ENCODE measurements at places on chromosomes 12 and 14.

- DNase-seq: no peak
Measured at GRCh38 chr14:73283608-73284379, 46.5 kb downstream of the PAPLN start.

DNA sequence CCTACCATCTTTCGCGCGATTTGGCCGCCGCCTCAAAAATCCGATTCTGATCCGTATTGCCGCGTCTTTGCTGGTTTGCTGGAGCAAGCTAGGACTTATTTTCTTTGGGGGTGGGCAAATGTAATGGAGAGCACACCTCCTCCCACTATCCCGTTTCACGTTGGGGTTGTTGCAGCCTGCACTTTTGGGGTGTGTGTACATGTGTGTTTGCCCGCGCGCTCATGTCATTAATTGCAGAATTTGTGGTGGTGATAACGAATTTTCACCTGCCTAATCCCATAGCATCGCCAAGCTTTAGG, 657 bp downstream of the METAP2 start:
- DNase-seq: no peak

DNA sequence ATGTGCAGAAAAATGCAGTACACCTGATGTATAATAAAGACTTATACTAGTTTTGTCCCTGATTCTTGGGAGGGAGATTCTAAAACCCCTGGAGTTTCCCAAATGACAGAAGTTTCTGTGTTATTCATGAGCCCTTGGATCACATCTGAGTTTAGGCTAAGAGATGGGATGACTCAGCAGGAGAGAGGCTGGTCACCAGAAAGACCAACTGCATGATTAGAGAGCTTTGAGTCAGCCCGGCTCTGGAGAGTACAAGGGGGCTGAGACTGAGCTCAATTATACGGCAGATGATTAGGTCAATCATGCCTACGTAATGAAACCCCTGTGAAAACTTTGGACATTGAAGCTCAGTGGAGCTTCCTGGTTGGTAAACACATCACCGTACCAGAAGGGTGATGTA, 174.2 kb downstream of the SSPN start:
- DNase-seq: peak; percentile 89

DNA sequence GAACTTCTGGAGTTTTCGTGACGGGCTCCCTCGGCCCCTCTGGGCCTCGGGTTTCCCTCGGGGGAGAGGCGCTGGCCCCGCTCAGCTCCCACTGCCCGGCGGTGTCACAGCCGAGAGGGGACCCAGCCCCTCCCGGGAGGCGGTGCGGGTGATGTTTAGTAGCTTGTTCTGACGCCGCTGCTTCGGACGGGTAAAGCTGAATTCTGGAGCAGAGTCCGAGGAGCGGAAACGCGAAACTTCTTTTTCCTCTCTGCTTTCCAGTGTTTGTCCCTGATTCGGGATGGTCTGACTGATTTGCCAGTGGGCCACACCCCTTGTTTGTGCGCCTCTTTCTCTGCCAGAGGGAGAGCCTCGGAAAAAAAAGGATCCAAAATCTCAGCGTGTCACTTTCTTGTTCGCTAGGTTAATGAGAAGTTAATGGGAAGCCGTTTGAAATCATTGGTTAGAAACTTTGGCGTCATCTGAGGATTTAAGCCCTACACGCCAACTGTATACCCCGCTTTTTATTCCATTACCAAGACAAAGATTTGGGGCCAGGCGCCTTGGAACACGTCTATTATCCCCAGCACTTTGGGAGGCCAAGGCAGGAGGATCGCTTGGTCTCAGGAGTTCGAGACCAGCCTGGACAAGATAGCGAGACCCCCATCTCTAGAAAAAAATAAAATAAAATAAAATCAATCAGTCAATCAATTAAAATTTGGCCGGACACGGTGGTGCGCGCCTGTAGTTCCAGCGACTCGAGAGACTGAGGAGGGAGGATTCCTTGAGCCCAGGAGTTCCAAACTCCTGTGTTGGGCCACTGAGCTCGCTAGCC, 756 bp downstream of the TULP3 start:
- DNase-seq: no peak

GRCh38 chr12:1809591-1810190, 10.7 kb upstream of the LRTM2 start:
- DNase-seq: no peak

GRCh38 chr12:92573104-92573503, 129.7 kb upstream of the PLEKHG7 start:
- no peak for DNase-seq

- no peak for DNase-seq
Measured at GRCh38 chr12:92356425-92356824, 210.8 kb upstream of the BTG1 start.

GRCh38 chr14:35535483-35536112, 1.6 kb downstream of the INSM2 start:
- DNase-seq: no peak

DNA sequence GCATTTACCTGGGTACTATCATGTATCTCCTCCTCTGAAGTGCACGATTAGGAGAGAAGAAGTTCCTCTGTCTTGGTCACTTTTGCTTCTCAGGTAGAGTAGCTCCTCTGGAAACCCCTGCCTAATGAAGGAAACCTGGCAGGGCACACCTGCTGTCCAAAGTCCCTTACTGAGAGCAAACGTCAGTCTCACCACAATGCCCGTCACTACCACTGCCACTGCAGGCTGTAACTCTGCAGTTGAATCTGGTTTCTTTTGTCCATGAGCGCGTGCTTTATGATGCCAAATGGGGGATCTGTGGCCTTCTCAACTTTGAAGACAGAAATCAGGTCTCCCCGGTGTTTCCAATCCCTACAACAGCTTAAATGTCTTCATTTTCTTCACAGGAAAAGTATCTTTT, 1068.6 kb downstream of the BCL11B start:
- no peak for DNase-seq

DNA sequence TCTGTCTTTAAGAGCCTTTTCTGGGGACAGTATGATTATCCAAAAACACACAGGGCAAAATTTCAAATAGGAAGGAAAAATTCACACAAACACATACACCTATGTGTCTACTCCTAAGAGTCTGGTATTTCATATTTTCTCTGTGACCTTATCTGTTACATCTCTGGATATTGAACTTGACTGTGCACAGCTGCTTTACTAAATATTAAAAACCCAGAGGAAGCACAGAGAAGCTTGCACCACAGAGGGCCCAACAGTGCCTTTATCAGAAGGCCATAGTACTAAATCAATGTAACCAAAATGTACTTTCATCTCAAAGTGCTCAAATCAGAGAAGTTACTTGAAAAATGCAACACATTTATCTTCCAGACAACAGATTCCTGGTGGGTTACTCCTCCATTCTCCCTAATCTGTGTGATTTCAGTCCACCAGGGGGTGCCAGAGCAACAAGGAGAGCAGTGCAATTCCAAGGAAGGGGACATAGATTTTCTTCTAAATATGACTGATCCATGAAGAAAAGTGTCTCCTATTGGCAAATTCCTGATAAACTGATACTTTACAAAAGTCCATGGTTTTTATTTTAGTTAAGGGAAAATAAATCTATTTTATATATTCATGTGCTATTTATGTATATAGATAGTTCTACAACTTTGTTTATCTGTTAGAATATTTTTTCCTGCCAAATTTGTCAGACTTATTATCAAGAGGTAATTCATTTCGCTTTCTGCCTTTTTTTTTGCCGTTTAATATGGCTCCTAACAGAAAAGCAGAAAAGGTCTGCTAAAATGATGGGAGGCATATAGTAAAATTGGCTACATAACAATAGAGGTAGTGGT, 617.6 kb downstream of the LRFN5 start:
- no peak for DNase-seq

GRCh38 chr12:5614256-5614655, 182.3 kb downstream of the NTF3 start:
- DNase-seq: no peak

DNA sequence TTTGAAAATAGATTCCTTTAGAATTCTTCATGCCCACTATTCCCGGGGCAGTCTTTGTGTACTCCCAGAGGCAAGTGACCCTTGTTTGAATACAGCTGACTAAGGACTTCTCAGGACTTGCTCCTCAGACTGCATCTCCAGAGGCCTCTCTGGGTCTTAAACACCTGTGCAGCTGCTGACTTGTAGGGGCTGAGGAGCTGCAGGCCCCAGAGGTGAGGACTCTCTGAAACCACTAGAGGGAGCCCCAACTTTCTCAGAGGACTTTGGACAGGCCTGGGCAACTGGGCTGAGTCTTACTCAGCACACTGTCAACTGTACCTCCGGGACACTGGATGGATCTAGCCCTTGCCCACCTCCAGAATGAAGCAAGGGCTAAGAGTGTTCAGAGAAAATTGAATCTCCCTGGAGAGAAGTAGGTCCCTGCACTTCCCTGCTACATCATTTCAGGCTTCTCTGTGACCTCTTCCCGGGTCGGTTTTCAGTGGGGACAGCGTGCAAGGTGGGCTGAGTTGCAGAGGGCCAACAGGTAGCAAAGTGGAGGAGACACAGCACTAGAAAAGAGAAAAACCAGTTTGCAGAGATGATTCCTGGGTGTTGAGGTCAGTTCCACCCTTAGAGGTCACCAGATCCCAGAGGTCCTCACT, 164.6 kb downstream of the TMEM117 start:
- peak; percentile 10 for DNase-seq

DNA sequence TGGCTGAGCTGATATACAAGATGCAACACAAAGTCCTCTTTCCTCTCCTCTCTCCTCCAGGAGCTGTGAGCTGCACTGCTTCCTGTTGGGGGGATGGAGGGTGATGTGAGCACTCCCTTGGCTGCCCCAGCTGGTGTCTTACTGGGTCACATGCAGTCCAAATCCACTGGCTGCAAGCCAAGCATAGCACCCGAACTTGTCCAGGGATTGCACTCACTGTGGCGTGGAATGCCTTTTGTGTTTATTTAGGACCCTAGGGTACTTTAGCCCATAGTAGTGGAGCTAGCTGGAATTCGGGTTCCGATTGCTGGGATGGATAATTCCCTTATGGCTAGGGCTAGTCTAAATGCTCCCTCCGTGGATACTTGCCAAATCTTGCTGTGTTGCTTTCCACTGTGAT, 424.9 kb upstream of the SYT1 start:
- DNase-seq: no peak

GRCh38 chr14:42307239-42307825, 700.7 kb downstream of the LRFN5 start:
- DNase-seq: no peak

GRCh38 chr14:68238976-68239375, 419.4 kb downstream of the RAD51B start:
- DNase-seq: no peak

DNA sequence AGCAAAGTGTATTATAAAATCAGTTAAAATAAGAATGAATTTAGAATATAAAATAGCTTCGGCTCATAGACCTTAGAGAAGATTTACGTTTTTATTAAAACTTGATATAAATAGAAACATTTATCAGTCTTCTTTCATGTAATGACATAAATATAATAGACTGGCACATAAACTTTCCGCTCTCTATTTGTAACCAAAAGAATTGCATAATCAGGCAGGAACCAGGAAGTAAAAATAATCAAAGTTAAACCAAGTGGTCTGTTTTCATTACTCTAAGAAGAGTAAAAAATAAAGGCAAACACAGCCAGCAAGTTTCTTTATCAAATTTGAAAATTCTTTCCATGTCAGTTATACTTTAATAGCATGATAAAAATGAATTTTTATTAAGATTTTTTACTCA, 46.3 kb upstream of the ATP2A2 start:
- DNase-seq: no peak

- no peak for DNase-seq
Measured at GRCh38 chr12:25301798-25302197, 51.1 kb upstream of the KRAS start.

DNA sequence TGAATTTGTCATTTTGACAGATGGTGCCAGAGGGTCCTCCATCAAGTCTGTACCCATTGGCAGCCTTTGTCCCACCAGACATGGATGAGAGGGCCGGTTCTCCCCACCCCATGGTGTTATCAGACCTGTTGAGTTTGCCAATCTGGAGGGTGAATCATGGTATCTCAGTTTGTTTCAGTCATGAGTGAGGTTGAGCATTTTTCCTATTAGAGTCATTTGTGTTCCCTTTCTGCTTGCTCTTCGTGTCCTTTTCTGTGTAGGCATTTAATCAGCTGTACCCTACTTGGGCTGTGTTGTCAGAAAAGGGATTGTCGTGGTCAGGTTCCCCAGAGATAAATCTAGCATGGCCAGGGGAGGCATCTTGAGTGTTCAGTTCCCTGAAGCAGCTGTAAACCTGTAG, 30.5 kb downstream of the SLC24A4 start:
- DNase-seq: no peak

DNA sequence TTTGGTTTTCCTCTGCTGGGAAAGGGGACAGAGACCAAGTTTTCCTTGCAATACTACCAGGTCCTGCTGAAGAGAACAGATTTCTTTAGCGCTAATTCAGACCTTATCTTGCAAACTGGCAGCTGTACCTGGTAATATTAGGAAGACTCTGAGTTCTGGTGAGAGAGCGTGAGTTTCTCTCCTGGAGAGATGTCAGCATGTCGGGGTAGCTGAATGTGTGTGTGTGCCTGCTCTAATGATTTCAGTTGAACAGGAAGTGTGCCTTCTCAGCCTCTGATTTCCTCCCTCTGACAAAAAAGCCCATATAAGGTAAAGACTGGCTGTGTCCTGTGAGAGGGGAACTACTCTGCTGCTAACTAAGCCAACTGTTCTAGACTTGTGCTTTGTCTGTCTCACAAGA, 10.3 kb upstream of the ERP27 start:
- DNase-seq: peak; percentile 95

DNA sequence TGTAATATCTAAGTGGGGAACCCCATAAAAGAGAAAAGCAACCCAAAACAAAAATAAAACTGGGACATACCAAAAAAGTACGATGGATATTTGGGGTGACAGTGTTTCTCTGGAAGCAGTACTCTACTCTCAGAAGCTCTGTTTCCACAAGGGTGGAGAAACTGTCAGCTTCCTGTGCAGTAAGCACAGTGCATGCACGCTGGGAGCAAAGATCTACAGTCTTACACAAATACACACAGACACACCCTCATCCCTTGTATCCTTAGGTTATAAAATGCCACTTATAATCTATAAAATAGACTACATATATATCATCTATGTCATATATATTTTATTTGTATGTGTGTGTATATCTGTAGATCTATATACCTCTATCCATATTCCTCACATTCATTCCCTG, 225.8 kb upstream of the SOX5 start:
- no peak for DNase-seq

DNA sequence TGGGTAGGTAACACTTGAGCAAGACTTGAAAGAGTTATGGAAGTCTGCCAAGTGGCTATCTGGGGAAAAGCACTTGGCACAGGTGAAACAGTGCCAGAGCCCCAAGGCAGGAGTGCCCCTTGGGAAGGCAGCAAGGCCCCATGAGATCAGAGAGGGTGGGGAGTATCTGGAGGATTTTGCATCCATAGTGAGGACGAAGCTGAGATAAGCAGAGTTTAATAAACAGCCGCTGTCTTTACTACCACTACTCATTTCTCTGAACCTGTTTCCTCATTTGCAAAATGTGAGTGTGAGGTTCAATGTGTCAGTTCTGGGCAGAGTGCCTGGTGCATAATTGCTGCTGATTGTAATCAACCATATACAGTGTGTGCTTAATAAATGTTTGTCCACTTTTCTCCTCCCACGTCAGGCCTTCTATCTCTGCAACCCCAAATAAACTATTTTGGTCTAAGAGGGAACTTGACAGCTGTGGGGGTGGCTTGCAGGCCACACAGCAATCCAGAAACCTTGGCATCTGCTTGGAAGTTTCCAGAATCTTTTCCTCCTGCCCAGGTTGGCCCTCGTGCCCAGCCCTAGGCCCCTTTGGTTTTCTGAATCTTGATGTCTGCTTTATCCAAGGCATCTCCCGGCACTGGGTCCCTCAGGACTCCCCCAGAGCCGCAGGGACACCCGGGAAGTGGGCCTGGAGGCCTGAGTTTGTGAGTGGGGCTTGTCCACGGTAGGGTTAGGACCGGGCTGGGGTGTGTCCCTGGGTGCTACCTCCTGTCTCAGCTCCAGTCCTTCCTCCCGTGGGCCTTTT, 4.5 kb downstream of the ABCB9 start:
- no peak for DNase-seq

Measured in epithelial cell of proximal tubule (primary cell).